ENCODE measurements at places on chromosomes 5 and 9.

GRCh38 chr5:80198399-80198798 lies 57.4 kb downstream of the SERINC5 start:
- DNase-seq, result peak; percentile 4

GRCh38 chr5:60457233-60457632 lies 242.7 kb downstream of the DEPDC1B start:
- no peak for DNase-seq

GRCh38 chr9:85895685-85896084 lies 45.3 kb upstream of the NAA35 start:
- no peak for DNase-seq

GRCh38 chr9:37201581-37201980 lies 81.2 kb downstream of the ZCCHC7 start:
- DNase-seq, result no peak

DNA sequence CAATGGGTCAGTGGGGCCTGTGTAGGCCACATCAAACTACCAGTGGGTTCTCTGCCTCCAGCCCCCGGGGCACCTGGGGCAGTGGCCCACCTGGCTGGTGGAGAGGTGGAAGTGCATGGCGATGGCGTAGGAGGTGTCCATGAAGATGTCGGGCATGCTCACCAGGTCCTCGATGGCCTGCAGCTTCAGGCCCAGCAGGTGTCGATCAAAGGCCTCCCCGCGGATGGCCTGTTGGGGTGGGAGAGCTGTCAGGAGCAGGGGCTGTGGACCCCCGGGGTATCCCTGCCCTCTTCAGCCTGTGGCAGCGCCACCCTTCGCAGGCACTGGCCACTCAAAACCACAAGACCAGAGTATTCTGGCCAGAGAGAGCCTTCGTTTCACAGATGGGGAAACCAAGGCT lies 14.7 kb downstream of the CRAT start:
- no peak for DNase-seq

DNA sequence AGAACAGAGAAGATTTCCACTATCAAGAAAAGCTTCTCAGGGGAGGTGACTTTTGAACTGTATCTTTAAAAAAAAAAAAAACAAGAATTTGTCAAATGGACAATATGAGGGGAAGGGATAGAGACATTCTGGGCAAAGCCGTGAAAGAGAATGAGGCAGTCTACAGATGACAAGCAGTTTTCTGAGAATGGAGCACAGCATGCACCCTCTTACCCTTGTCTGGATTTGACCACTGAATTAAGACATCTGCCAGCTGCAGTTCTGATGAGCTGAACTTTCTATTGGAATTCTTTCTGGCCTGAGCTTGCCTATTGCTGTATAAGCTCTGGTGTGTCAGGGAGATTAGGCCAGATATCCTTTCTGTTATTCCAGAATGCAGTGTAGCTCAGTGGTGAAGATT lies 10.3 kb upstream of the RANBP3L start:
- DNase-seq, result no peak

- no peak for DNase-seq
Observed at GRCh38 chr9:135802876-135803419, 101.0 kb downstream of the KCNT1 start.

- DNase-seq, result no peak
Observed at GRCh38 chr5:126988021-126988569, 42.3 kb downstream of the MARCHF3 start.

GRCh38 chr5:98424681-98425450 lies 348.6 kb upstream of the RGMB start:
- DNase-seq, result no peak

Measured in MV-4-11 (cell line).